ENCODE measurements at places on chromosomes 5 and 9.

GRCh38 chr5:438481-438981 lies 4.4 kb upstream of the EXOC3 start:
- no peak for DNase-seq

DNA sequence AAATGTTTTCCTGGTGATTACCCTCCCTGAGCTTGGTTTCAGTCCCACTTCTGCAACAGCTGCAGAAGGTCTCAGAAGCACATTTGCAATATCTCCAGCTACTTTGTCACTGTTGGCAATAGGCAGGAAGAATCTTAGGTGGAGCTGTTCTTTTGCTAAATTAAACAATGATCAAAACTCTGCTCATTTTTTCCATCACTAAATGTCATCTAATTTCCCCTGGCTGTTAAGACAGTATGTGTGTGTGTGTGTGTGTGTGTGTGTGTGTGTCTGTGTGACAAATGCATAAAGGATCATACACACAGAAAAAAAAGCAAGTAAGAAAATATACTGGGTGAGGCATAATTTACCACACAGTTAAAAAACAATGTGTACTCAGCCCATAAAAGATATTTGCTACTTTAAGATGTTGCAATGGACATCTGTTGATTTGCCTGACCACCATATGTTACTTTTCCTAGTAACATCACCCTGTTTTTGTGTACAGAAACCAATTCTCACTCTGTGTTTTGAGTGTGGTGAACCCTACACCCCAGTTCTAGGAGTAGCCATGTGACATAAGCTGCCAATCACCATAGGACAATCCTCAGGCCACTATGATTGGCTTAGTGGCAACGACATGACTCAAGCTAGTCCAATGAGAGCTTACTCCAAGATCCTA lies 572.6 kb upstream of the CLINT1 start:
- peak; percentile 41 for DNase-seq

DNA sequence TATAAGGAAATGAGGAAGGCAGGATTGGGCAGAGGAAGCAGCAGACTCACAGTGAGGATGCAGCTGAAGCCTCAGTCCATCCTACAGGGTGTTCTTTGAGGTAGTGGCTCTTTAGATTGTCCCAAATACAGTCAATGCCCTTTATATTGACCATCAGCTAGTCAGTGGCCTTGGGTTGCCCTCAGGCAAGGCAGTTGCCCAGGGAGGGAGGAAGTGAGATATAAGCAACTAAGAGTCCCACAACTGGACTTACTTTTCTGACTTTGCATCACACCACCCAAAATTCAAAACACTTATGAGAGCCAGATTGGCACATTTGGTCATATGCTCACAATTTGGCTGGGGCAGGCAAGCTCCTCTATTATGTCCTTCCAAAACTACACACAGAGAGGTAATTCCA lies 9.4 kb upstream of the SLC12A2 start:
- DNase-seq, result no peak

GRCh38 chr5:127011153-127011552 lies 19.2 kb downstream of the MARCHF3 start:
- no peak for DNase-seq

- DNase-seq, result no peak
Observed at GRCh38 chr9:138009016-138009802, 131.6 kb downstream of the CACNA1B start.

DNA sequence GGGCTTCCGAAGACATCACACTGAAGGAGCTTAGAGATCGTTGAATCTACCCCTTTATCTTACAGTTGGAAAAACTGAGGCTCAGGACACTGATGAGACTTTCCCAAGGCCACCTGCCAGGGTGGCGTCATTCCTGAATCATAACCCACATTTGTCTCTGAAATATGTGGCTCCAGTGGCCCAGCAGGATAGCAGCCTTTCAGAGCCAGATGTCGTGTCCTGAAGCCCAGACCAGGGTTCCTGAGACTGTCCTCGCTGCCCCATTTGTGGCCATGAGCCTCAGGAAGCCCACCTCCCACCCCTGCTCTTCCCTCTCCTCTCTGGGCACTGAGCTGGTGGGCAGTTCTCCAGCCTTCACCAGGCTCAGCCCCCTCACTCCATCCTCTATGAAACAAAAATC lies 2.4 kb downstream of the HMCN2 start:
- no peak for DNase-seq

GRCh38 chr5:108911055-108911454 lies 163.4 kb downstream of the FER start:
- DNase-seq, result no peak

DNA sequence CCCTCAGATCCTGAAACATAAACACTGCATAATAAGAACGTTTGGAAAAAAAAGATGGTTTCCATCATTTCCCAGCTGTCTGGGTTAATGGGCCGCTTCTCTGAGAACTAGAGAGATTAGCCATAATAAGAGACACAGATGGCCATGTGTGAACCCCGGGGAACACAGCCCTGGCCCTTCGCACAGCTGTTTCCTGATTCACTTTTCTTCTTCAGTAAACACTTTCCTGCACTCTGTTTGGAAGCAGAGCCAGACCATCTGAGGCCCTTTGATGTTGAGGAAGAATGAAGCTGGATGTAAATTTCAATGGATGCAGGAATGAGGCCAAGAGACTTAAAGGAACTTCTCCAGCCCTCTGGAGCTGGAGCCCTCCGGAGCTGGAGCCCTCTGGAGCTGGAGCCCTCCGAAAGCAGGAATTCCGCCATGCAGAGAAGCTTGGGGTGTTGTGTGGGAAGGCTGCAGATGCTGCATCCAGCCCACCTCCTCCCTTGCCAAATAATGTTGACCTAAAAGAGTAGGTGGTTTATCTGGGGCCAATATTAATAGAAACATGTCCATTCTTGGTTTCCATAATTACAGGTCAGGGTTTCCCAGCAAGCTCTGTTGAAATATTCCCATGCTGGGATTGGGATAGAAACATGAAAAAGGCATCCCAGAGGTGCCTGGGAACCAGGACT lies 218.9 kb downstream of the NXNL2 start:
- DNase-seq, result no peak

DNA sequence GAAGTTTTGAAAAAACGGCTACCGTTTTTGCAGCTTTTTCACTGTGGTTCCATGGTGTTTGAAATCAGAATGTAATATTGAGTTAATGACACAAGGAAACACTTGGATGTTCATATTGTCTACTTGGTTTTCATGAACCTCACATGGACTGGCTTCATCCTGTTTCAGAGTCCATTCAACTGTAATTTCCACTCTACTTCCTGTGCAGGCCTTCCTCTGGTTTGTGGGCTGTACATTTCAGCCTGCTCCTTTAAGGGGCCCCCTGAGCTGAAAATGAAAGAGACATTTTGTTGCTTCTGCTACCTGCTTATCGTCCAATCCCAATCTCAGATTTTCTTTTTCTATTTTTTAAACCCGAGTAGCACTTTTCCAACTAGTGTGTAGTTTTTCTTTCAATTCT lies 41.8 kb upstream of the CDKN2B start:
- DNase-seq, result peak; percentile 55

DNA sequence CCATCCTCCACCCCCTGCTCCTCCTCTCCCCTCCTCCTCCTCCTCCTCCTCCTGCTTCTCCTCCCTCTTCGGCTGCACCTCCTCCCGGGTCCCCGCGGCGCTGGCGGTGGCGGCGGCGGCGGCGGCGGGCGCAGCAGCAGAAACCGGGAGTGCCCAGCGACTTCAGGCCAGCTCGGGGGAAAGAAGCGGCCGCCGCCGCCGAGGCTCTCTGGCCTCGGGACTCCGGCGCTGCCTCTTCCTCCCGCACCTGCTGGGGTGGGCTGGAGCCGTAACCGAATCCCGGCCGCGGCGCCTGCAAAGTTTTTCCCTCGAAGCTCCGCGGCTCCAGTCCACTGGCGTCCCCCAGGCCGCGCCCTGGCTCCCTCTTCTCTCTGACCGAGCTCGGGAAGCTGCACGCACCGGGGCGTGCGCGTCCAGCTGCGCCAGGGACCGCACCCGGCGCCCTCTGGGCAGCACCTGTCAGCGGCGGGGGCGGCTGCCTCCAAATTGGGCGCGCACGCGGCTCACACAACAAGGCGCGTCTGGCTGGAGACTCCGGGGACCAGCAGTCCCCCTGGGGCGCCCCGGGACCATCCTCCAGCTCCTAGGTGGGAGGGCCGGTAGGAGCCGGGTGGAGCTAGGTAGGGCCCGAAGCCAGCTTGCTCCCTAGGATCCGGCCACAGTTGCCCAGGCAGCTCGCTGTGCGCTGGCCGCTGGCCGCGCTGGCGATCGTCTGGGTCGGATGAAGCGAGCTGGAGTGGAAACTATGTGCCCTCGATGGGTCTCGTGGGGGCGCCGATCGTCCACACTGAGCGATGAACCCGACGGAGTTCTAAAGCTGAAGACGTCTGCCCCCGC lies at the start of gene MCTP1:
MCTP1 (minus strand) TSS at position 523 of the 837 bp plus-strand sequence.
- peak; percentile 27 for DNase-seq

DNA sequence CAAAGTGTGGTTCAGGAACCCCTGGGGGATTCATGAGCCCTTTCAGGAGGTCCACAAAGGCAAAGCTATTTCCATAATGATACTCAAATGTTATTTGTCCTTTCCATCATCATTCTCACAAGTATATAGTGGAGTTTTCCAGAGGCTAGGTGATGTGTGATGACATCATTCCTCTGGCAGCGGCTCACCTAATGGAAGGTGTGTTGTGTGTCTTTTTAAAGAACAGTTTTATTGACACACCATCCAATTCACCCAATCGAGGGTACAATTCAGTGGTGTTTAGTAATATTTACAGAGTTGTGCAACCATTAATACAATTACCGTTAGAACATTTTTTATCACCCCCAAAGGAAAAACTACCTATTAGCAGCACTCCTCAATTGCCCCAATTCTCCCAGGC lies 9.7 kb downstream of the NANS start:
- DNase-seq, result no peak

DNA sequence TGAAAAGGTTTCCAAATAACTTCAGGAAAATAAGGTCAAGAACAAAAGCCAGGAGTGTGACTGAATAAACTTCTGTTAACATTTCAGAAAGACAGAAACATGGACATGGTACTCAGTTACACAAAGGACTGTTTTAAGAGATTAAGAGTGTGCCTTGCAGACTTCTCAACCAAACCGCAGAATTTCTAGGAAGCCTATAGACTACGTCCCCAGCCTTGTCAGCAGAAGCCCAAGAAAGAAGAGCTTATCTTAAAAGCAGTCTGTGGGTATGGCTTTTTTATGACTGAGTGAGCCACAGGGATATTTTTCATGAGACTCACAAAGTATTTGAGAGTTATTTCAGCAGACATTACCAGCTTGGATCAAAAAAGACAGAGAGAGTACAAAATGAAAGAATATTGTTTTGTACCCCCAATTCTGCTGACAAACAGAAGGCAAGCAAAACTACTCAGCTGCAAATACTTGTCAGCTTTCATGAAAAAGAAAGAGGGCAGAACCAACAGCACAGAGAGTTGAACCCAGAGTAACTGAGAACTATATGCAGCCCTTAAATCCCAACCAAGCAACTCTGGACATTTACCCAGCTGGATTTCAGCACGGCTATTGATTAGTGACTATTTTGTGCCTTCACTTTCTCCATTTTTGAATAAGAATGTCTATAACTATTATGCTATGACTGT lies 711.0 kb upstream of the CTNND2 start:
- DNase-seq, result no peak

DNA sequence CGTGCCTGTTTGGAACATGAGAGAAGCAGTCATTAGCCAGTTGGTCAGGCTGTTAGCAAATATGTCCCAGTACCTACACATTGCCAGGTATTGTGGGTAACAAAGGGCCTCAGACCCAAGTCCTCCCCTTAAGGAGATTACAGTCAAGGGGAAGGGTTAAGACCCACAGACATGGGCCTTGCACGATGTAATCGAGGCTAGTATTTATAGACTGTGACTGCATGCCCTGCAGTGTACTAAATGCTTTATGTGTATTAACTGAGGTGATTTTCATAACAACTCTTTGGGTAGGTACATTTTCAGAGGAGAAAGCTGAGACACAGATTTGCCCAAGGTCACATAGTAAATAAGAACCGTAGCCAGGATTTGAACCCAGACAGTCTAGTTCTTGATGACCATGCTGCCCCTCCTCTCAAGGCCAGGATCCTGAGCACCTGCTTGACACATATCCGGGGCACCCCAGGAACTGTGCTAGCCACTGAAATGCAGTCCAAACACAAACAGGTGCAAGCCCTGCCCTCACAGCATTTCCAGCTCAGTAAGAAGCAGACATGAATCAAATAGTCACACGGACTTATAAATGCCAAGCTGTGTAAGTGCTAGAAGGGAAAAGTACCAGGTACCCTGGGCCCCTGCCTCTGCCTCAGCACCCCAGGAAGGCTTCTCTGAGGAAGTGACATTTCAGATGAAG lies 32.0 kb upstream of the GRPEL2 start:
- no peak for DNase-seq

DNA sequence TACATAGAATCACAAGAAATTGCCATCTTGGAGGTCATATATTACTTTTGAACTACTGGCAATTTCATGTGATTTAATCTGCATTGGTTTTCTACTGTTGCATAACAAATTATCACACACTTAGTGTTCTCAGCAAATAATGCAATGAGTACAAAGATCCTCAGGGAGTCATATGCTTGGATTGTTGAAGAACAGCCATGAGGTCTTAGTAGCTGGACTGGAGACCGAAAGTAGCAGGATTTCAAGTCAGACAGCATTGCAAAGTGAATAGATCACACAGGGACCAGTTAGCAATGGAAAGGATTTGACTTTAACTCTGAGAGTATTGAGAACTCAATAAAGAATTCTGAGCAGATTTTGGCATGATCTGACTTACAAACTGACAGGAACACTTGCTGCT lies 32.2 kb upstream of the FRMD3 start:
- no peak for DNase-seq

- no peak for DNase-seq
Observed at GRCh38 chr5:151584057-151584937, 6.8 kb downstream of the FAT2 start.

GRCh38 chr5:172854451-172854871 lies 20.4 kb downstream of the ERGIC1 start:
- peak; percentile 47 for DNase-seq

DNA sequence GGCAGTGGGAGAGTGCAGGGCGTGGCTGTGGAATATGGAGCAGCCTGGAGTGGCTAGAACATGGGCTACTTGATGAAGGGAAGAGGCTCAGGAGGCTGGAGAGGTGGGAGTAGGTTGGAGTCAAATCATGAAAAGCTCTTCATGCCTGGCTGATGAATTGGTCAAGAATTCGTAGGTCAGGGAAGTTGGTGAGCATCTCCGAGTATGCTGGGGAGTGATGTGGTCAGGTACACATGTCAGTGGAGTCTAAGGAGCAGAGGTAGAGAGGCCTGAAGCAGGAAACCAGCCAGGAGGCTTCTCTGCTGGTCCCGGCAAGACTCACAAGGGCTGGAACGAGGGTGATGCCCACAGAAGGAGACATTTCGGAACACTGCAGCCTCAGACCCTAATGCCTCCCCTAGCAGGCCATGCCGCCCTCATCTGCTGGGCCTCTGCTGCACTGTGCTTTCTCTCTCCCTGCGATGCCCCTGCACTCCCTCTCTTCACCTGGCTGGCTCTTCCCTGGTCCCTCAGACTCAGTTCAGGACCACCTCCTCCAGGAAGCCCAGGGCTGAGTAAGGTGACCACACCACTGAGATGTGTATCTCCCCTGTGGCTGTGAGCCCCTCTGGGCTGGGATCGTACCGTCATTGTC lies 33.6 kb downstream of the TMOD1 start:
- no peak for DNase-seq

- DNase-seq, result no peak
Observed at GRCh38 chr9:122212473-122213004, 16.2 kb downstream of the LHX6 start.

- no peak for DNase-seq
Observed at GRCh38 chr5:120465436-120465961, 1.4 kb downstream of the PRR16 start.

- no peak for DNase-seq
Observed at GRCh38 chr5:79746642-79747569, 57.3 kb downstream of the CMYA5 start.

All from activated CD8-positive, alpha-beta T cell treated with anti-CD3 and anti-CD28 coated beads for 36 hours (primary cell).